ENCODE measurements at places on chromosomes 1 and 21.
A peak's percentile ranks its signal among the peaks of the same experiment; 100 is the strongest.

- DNase-seq = no peak
Measured at GRCh38 chr1:61825393-61825792, 83.1 kb downstream of the PATJ start.

GRCh38 chr1:51234721-51235425 is 1.2 kb upstream of the RNF11 start:
- DNase-seq = peak; percentile 58

DNA sequence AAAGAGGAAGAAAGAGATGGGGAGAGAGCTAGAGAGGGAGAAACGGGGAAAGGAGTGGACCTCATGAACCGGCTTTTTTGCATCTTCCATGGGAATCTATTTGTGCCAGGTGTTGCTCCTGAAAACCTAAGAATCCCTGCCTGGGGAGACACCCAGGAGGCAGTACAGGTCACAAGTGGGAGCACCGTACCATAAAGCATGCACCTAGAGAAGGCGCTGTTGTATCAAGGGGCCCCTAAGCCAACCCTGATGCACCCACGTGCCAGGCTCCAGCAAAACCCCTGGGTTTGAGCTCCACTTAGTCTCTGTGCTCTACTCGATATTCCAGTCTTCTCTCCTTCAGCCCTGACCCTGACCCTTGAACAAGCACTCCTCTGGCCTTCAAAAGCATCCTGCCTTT is 233.6 kb downstream of the RRAGC start:
- DNase-seq = no peak

DNA sequence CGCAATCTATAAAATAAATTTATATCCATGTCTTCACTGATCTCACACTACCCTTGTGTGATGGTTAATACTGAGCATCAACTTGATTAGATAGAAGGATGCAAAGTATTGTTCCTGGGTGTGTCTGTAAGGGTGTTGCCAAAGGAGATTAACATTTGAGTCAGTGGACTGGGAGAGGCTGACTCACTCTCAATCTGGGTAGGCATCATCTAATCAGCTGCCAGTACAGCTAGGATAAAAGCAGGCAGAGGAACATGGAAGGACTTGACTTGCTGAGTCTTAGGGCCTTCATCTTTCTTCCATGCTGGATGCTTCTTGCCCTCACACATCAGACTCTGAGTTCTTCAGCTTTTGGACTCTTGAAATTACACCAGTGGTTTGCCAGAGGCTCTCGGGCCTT is 615.4 kb downstream of the AGBL4 start:
- no peak for DNase-seq

- DNase-seq = no peak
Measured at GRCh38 chr1:110494522-110495406, 24.2 kb downstream of the KCNA10 start.

- DNase-seq = peak; percentile 64
Measured at GRCh38 chr1:231192620-231193163, 30.8 kb downstream of the TRIM67 start.

- no peak for DNase-seq
Measured at GRCh38 chr1:151915061-151915686, 5.9 kb upstream of the THEM4 start.

DNA sequence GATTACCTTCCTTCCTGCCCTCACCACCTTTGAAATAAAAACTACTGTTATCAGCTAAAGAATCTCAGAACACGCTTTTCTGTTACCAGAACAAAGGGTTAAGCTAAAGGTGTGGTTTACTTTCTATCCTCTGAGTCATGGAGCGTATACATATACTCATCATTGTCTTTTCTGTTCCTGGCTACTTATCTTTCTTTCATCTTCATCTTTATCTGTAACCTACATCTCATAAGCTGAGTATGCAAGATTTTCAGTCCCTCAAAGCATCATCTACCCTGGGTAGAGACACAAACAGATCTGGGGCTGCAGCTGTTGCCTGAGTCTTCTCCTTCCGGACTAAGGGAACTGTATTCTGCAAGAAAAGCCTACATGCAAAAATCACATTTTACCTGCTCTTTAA is 75.6 kb downstream of the LMO4 start:
- no peak for DNase-seq

DNA sequence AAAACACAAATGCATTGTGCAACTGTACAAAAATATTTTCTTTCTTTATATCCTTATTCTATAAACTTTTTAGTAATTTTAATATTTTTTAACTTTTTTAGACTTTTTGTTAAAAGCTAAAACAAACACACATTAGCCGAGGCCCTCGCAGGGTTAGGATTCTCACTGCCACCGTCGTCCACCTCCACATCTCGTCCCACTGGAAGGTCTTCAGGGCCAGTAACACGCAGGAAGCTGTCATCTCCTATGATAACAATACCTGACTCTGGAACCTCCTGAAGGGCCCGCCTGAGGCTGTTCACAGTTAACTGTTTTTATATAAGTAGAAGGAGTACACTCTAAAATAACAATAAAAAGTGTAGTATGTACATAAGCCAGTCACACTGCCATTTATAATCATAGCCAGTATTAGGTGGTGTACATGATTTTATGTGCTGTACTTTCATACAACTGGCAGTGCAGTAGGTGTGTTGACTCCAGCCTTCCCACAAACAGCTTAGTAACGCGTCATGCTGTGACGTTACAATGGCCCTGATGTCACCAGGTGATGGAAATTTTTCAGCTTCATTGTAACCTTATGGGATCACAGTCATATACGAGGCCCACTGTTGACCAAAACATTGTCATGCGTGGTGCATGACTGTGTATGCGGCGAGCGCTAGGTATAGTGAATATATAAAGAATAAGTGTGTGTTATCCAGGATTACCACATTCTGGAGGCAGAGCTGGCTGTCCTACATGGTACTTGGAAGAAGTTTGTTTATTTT is 8.8 kb downstream of the TFF2 start:
- no peak for DNase-seq

Data from pancreas (tissue), 10 donors.